ENCODE measurements at places on chromosomes 16 and 17.

- DNase-seq: no peak
Observed at GRCh38 chr17:15957608-15958307, 12.8 kb downstream of the ADORA2B start.

DNA sequence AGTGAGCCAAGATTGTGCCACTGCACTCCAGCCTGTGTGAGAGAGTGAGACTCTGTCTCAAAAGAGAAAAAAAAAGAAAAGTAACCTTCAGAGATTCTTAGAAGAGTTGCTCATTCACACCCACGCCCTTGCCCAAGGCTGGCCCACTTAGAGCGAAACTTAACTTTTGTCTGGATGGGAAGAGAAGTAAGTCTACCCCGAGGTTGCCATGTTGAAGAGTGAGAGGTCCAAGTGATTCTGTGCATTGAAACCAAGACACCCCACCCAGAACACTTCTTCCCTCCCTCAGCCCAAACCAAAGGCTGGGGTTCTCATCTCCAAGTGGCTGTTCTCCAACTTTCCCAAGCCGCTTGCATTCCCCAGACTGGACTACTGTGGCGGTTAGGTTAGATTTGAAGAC is 2.4 kb upstream of the CISD3 start:
- DNase-seq: no peak

DNA sequence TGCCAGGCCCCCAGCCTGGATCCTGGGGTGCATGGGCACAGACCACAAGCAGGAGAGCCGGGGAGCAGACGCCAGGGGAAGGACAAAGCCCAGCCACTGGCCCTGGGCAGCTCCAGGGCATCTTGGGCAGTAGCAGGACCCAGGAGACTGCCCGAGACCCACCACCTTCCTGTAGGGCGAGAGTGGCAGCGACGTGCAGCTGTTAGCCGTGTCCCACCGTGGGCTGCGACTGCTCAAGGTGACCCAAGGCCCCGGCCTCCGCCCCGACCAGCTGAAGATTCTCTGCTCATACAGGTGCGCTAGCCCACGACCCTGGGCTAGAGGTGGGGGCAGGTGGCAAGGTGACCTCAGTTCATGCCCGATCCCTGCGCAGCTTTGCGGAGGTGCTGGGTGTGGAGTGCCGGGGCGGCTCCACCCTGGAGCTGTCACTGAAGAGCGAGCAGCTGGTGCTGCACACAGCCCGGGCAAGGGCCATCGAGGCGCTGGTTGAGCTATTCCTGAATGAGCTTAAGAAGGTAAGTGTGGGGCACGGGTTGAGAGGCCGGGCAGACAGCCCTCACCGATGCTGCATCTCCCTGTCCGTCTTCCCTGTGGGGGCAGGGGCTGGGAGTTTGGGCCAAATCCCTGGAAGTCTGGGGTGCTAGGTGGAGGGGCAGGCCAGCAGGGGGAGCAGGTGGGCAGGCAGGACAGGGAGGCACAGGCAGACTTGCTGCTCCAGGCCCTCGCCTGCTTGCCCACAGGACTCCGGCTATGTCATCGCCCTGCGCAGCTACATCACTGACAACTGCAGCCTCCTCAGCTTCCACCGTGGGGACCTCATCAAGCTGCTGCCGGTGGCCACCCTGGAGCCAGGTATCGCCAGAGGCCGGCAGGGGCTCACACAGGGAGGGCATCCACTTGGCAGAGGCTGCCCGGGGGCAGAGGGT is 13.5 kb upstream of the SMIM5 start:
- DNase-seq: no peak

DNA sequence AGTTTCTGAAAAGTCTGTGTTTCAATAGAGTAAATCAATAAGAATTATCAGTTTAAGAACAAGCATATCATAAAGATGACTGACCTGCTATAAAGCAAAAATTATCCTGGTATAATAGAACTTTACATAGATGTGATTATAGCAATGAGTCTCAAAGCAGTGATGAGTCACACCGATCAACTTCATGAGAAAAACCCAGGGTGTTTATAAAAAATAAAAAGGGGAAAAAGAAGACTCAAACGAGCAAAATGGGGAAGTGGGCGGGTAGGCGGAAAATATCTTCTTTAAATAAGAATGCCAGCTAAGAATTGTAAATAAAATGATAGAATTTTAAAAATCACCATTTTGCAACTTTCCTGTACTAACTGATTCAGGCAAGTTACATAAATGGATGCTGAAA is 46.8 kb downstream of the BRIP1 start:
- DNase-seq: no peak

DNA sequence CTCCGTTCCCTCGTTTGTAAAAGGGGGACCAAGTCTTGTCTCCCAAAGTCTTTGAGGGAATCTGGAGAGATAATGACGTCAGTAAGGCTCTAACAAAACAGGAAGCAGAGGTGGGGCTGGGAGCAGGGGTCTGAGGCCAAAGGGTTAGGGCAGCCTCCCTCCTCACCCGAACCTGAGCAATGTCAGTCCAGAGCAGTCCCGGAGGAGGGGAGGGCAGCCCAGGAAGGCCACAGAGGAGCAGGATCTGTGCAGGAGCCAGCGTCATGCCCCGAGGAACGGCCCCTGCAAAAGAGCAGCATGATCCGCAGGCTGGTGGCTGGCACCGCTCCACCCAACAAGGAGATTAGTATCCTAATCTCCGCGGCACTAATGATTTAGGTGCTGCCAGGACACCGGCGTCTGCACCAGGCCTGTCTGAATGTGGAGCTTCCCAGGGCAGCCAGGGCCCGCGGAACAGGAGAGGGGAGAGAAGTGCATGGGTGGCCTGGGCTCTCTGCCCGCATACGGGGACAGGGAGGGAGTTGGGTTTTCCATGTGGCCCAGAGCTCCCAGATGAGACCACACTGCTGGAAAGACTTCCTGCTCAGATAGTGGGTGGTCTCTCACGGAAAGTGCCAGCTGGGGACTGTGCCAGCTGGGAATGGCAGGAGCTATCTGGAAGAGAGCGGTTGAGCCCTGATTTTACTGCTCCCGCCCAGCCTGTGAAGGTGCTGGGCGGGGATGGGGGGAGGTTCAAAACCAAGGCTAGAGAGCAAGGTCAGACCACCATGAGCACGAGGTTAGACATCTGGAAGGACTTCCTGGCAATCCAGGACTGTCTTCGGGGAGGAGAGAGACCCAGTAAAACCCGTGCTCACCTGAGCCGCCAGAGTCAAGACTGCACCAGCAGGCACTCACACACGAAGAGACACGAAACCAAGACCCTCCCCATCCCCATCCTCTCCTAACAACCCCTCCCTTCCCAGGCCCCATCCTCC is 11.0 kb upstream of the KRT17 start:
- DNase-seq: no peak

- DNase-seq: no peak
Observed at GRCh38 chr17:12296209-12296625, 275.5 kb downstream of the MAP2K4 start.

GRCh38 chr16:72665701-72666100 is 382.2 kb downstream of the ZFHX3 start:
- no peak for DNase-seq

- peak; percentile 75 for DNase-seq
Observed at GRCh38 chr17:15436473-15437302, 30.7 kb downstream of the CDRT4 start.

DNA sequence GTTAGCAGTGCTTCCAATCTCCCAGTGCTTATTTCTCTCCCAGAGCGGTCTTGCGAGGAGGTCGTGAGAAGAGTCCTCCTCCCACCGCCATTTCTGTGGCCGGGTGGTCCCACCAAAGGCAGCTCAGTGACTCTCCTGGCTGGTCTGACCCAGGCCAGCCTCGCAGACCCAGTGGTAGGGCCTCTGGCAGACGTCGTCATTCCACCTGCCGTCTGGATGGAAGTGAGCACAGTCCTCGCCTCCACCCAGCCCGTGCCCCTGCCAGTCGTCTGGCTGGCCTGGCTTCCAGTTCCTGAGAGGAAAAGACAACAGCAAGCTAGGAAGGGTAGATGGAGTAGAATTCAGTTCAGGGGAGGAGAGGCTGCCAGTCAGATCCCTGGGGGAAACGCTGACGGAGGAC is 5.1 kb downstream of the CLEC10A start:
- no peak for DNase-seq

DNA sequence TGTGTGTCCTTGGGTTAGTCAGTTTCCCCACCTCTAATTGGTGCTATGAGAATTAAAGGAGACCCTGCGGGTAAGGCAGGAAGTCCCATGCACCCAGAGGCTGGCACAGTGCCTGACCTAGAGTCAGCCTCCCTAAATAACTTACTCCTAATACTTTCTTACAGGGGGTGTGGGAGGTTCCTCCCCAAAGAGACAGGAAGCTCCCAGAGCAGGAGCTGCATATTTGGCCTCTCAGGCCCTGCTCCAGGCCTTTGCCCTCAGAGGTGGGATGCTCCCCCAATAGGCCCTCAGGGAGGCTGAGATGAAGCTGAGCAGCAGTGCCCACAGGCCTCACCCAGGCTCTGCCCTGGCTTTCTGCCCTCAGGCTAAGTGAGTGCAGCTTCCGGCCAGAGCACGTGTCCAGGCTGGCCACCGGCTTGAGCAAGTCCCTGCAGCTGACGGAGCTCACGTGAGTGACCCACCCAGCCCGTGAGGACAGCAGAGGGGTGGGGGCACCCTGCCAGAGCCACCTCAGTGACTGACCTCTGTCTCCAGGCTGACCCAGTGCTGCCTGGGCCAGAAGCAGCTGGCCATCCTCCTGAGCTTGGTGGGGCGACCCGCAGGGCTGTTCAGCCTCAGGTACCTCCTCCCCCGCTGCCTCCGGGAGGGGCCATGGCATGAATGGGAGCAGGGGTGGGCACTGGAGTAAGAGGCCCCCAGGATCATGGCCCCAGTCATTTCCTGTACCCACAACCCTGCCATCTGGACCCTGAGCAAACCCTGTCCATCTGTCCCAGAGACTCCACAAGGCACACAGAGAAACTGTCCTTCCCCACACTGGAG is 31.1 kb upstream of the CPNE2 start:
- no peak for DNase-seq

DNA sequence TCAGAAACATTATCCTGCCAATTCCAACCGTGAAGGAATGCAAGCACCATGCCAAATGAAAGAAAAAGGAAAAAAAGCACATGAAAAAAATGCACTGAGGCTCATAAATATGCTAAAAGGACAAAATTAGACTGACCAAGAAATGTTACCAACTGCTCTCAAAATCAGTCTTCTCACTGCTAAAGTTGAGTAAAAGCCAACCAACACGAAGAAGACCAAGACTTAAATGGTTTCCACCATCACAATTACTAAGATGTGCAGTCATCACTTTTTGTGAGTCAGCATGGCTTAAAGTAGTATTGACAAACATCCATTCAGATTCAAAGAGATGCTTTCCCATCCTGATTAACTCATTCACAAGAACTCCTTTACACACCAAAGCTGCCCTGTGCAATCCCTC is 16.4 kb downstream of the CDYL2 start:
- DNase-seq: no peak

GRCh38 chr17:64354824-64355535 is 35.7 kb downstream of the PECAM1 start:
- DNase-seq: no peak

GRCh38 chr17:49122566-49122965 is 10.0 kb upstream of the B4GALNT2 start:
- no peak for DNase-seq

DNA sequence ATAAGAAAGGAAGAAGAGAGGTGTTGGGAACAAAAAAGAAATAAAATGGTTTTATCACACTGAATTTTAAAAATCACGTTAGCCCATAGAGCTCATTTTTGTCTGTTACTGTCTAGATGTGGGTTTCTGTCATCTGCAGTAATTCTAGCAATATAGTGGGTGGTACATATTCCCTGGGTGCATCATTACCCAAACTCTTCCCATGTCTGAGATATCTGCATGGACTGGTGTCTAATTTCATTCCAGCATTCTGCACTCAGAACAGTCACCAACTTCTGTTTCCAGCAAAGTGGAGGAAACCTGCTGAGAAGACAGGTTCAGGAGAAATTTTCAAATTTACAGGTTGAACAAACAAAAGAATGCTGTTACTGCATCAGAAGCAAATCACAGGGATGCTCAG is 263.8 kb downstream of the CDH11 start:
- DNase-seq: no peak

- DNase-seq: no peak
Observed at GRCh38 chr16:58499092-58499511, 841 bp upstream of the NDRG4 start.

DNA sequence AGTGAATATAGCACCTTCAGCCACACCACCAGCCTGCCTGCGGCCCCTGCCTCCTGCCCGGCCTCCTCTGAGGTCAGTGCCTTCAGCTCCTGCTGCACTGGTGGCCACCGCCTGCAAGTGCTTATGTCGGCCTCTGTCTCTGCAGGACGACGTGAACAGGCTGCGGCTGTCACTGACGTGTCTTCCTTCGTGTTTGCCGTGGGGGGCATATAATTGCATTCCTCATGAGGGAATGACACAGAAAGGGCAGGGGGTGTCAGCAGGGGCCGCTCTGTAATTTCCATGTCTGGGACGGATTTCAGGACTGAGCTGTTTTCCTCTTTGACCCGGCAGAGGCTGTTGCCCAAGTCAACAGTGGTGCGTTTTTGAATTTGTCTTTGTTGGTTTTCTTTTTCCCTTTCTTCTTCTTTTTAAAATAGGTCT is 28.5 kb downstream of the CMIP start:
- DNase-seq: no peak

DNA sequence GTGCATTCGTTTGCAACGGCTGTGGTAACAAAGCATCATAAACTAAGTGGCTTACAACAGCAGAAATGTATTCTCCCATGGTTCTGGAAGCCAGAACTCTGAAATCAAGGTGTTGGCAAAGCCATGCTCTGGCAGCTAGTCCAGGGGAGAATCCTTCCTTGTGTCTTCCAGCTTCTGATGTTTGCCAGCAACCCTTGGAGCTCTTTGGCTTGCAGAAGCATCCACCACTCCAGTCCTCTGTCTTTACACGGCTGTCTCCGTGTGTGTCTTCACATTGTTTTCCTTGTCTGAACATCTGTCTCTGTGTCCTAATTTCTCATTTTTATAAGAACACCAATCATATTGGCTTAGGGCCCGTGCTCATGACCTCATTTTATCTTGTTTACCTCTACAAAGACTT is 265.3 kb upstream of the HSBP1 start:
- DNase-seq: no peak

DNA sequence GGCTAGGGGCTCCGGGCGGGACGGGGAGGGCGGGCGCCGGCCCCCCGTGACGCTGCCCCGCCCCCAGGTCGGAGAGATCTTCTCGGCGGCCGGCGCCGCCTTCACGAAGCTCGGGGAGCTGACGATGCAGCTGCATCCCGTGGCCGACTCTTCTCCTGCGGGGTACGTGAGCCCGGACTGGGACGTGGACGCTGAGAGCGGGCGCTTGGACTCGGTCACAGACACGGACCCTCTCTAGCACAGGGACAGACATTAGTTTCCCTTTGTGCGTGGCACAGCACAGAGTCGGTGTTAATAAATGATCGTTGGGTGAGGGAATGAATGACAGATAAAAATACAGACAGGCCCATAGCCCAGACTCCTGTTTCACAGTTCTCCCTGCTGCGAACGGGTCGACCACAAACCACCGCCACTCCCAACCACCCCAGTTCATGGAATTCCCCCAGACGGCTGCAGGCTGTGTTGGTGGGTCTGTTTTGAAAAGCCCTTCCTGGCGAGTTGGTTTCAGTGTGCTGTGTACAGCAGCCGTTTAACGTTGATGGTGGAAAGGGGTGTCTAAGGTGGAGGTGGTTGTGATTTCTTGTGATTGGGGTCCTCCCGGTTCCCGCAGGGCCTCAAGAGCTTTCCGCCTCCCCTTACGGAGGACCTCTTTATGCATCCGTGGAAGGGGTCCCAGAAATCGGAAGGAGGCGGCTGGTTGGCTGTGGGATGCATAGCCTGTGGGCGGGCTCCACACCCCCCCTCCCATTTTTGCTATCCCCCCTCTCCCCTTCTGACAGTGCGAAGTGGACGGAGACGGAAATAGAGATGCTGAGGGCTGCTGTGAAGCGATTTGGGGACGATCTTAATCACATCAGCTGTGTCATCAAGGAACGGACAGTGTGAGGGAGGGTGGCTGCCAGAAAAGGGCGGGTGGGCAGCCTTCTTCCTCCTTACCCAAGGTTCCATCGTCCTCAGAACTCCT is 2.9 kb downstream of the RNASEK start:
- DNase-seq: no peak
